Femur (tissue), 1 donor: ENCODE measurements at places on chromosomes 11 and 22.
A peak's percentile ranks its signal among the peaks of the same experiment; 100 is the strongest.

DNA sequence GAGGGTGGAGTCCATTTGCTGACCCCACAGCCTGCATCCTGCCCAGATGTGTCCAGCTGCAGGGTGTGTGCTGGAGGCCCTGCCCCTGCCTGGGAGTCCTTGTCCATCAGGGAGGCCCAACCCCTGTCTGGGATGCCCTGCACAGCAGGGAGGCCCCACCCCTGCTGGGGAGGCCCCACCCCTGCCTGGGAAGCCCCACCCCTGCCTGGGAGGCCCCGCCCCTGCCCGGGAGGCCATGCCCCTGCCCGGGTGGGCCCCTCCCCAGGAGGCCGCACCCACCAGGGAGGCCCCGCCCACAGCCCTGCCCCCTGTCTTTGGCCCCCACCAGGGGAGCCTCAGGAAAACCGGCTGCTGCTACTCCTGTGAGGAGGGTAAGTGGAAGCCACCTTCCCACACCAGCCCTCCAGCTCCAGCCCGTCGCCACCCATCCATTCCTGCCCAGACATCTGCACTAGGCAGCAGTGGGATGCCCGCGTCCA, 37.2 kb downstream of the MUC5B start:
- DNase-seq, result no peak

GRCh38 chr22:33625959-33626358, 294.3 kb downstream of the LARGE1 start:
- no peak for DNase-seq

DNA sequence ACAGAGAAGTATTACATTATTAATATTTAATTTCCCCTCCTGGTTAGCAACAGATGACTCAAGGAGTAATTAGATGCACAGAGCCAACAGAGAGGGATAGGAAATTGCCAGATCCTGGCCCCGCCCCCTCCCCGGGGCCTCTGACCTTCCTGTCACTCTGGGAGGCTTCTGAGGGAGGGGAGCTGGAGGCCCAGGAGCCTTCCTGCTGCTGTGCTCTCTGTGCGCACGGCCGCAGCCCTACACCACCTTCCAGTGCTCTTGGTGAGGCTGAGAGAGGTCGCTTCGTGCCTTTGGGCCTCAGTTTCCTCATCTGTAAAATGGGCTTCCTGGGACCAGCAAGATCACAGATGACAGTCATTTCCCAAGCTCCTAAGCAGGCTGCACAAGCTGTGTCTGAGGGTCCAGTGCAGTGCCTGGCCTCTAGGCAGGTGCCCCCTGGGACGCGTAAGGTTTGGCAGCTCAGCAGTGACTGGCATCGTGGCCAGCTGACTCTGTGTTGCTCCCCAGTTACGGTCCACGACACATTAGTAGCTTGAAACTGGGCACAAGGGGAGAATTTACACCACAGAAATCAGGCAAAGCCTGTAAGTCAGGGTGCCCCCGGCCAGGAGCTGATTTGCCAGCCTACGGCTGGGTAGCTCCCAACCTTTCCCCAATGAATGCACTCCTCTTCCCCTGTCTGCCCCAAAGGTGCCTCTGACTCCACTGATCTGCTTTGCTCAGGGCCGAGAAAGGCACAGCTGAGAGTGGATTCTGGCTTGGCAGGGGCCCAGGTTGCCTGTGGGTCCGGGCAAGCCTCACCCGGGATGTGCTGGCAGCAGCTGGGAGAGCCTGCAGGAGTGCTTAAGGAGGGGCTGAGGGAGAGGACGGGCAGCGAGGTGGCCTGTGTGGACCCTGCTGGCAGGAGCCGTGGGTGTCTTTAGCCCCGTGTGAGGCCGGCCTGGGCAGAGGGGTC, 2.3 kb downstream of the ADORA2A start:
- no peak for DNase-seq

- DNase-seq, result no peak
Observed at GRCh38 chr11:37630866-37631265, 1032.8 kb upstream of the RAG2 start.

DNA sequence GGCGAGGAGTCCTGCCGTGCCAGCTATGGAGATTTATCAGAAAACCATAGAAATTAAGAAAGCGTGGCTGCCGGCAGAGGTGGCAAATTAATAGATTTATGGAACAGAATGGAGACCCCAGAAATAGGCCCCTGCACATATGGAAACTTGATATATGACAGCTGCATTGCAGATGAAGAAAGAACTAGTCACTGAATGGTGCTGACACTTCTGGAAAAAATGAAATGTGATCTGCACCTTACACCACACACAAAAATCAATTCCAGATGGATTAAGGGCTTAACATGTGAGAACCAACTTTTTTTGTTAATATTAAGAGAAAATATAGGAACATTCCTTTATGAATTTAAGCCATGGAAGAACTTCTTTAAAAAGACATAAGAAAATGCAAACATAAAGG, 40.3 kb upstream of the TSKU start:
- no peak for DNase-seq

GRCh38 chr11:116481126-116481675, 291.6 kb downstream of the BUD13 start:
- no peak for DNase-seq

DNA sequence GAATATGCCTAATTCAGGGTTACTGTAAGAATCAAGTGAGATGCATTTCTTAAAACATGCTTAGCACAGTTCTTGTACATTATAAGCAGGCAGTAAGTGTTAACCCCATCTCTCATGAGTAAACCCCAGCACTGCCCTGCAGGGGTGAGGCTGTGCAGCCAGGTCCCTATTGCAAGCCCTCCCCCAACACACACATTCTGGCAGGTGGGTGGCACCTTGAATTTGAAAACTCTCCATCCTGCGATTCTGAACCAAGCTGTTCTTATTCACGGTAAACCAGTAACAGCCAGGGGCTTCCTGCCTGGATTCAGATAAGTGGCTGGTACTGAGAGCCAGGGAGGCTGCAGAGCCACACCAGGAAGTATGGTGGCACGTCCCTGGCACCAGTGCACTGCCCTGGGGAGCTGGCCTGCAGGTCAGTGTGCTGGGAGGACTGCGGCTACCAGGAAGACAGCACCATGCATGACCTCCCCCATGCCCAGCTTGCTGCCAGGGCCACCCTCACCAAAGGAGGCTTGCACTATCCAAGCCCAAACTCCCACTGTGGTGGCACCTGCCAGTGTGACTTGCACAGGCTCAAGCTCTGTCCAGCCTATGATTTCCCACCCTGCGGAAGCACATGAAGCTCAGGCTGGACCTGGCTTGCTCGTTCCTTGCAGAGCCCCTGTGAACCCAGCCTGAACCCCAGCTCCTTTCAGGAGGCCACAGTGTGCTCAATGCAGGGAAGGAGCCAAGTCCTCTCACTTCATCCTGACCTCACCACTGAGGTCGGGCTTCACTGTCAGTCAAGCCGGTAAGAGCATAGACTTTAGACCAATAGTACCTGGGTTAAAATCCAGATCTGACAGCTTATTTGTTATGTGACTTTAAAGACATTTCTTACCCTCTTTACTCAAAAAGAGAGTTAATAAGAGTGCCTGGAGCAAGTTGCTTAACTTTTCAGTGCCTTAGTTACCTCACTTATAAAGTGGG, 88.1 kb downstream of the MICAL2 start:
- DNase-seq, result no peak

GRCh38 chr11:122112470-122113365, 3.3 kb downstream of the BLID start:
- DNase-seq, result no peak

GRCh38 chr11:68328374-68329091, 16.1 kb downstream of the LRP5 start:
- DNase-seq, result peak; percentile 84

DNA sequence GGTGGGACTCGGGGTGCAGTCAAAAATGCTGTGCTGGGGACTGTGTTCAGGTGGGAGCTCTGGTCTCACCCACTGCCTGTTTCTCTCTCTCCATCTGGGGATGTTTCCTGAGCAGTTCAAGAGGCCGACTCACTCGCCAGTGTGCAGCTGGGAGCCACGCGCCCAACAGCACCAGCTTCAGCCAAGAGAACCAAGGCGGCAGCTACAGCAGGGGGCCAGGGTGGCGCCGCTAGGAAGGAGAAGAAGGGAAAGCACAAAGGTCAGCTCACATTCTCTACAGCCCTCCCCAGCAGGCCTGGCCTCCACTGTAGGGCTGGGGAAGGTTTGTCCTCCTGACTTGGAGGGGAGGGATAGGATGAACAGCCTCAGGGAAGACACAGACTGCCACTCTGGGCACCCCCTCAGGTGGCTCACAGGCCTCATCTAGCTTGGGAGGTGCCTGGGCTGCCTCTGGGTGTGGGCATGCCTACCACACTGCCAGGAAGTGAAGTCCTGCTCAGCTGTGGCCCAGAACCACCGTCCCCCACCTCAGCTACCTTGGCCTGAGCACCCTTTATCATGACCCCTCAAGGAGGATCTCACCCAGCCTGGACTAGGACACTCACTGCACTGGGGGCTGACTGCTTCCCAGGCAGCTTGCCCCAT, 13.0 kb downstream of the TUB start:
- no peak for DNase-seq

GRCh38 chr11:37951996-37952395, 1354.0 kb upstream of the RAG2 start:
- no peak for DNase-seq
